ENCODE measurements at places on chromosomes 12 and 14.

- H3K27me3 ChIP-seq, result no peaks in the 10 kb centered on the region
- no peak overlapping the region for H3K4me3 ChIP-seq
- H3K4me1 ChIP-seq, result no peaks in the 10 kb centered on the region
- no peak overlapping the region for H3K27ac ChIP-seq
Observed at GRCh38 chr12:131137009-131137835, 183.5 kb downstream of the ADGRD1 start.

DNA sequence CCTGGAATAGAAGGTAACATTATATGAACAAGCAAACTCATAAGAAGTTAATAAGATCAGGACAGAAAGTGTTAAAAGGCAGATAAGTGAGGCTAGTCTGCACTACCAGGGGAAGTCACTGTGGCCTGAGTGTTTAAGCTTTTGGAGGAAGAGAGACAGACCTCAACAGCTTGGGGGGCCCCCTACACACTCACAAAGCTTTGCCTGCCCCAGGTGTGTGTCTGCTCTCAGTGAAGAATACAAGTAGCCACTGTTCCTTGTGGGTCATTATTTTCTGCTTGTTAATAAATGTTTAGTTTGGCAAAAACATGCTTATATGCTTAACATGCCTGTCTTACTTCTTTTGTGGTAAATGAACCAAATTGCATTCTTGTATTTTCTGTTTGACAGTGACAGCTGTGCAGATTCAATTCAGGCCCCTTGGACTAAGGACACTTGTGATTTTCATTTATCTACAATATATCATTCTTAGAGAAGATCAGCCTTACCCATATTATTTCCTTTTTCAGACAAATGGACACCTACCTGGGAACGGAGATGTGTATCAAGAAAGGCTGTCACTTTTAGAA is 50.7 kb upstream of the C12orf71 start:
- H3K36me3 ChIP-seq, result no peaks in the 10 kb centered on the region
- H3K4me1 ChIP-seq, result no peaks in the 10 kb centered on the region
- DNase-seq, result no peak
- no peaks in the 10 kb centered on the region for H3K27me3 ChIP-seq
- H3K4me3 ChIP-seq, result no peak overlapping the region

DNA sequence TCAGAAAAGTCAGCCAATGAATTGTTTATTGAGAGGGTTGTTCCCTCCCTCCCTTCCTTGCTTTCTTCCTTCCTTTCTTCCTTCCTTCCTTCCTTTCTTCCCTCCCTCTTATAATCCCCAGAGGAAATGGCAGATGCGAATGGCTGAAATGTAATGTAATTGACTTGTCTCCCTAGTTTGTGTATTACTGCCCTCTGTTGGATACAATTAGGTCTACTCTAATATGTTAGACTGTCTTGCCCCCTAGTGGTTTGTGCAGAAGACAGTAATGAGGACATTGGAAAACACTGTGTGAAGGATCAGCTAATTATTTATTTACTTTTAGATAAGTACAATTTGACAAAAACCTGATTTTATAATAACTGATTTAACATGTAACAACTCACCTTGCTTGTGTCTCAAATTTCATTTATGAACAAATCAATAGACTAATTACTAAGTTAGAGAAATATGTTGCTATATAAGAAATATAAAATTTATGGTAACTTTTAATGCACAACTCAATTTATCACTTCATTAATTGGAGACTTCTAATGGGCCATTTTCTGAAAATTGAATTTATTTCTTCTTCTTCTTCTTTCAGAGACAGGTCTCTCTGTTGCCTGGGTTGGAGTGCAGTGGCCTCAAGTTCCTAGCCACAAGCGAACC is 229.8 kb upstream of the LRIG3 start:
- no peak overlapping the region for H3K27ac ChIP-seq
- no peaks in the 10 kb centered on the region for H3K27me3 ChIP-seq
- H3K36me3 ChIP-seq, result no peaks in the 10 kb centered on the region
- DNase-seq, result peak; percentile 11
- H3K4me1 ChIP-seq, result no peaks in the 10 kb centered on the region

- peaks cover 9% of the 10 kb centered on the region for H3K4me1 ChIP-seq
- H3K36me3 ChIP-seq, result no peaks in the 10 kb centered on the region
- no peak overlapping the region for H3K4me3 ChIP-seq
- no peak overlapping the region for H3K27ac ChIP-seq
Observed at GRCh38 chr12:91819132-91819447, 326.6 kb downstream of the BTG1 start.

GRCh38 chr14:53840444-53840843 is 116.2 kb downstream of the BMP4 start:
- H3K27me3 ChIP-seq, result no peaks in the 10 kb centered on the region
- no peaks in the 10 kb centered on the region for H3K36me3 ChIP-seq
- H3K4me1 ChIP-seq, result peaks cover 4% of the 10 kb centered on the region
- no peak overlapping the region for H3K4me3 ChIP-seq

DNA sequence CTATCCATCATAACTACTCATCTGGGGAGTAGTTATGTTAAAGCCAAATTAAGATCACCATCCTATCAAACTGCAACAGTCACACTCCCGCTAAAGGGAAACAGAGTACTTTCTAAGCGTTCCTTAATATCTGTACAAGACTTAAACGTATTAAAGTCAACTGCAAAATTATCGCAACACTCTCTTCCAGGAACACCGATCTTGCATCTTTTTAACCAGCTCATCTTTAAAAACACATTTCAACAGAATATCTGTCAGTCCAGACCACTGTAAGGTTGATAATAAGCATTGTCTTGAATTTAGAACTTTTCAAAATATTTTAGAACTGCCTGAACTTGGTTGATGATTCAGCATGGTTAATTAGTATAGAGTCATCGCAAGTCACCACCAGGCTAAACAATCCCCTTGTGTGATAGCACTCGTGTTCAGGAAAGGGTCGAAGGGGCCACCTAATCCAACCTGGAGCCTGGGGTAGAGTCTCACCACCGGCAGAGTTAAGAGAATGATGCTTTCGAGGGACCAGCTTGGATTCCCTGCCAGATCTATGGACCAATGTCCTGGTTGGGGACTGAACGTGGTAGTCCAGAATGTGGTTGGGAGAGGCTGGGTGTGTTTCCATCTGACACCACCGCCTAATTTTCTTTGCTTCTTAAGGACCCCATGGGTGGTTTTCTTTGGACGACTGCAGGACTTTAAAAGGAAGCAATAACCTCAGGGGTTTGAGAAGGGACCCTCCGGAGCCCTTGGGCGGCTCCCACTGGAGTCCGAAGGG is 890 bp downstream of the SPTLC2 start:
- H3K4me3 ChIP-seq, result peak overlapping the region; percentile 99
- H3K27ac ChIP-seq, result peak overlapping the region; percentile 91
- H3K36me3 ChIP-seq, result peaks cover 4% of the 10 kb centered on the region
- DNase-seq, result no peak
- no peaks in the 10 kb centered on the region for H3K27me3 ChIP-seq
- H3K4me1 ChIP-seq, result peaks cover 21% of the 10 kb centered on the region

- no peak for DNase-seq
- H3K4me3 ChIP-seq, result no peak overlapping the region
- H3K27me3 ChIP-seq, result no peaks in the 10 kb centered on the region
Observed at GRCh38 chr14:92538412-92538985, 24.9 kb downstream of the RIN3 start.

DNA sequence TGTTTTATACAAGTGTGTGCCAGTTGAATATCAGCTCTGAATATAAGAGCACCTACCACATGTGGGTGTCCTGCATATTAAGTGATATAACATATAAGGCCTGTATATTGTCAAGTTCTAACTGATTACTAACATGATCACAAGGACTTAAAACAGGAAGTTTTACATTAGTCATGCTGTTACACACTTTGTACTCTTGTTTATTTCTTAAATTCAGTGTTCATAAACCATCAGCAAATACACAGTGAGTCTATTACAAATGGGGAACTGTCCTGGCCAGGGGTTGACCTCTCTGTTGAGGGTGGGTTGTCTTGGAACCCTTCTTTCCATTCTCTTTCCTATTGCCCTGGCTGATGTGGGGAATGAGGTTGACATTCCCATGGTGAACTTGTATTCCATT is 19.1 kb downstream of the HELB start:
- H3K27ac ChIP-seq, result peak overlapping the region; percentile 10
- no peaks in the 10 kb centered on the region for H3K27me3 ChIP-seq
- peaks cover 9% of the 10 kb centered on the region for H3K4me1 ChIP-seq
- no peak for DNase-seq
- H3K36me3 ChIP-seq, result no peaks in the 10 kb centered on the region

DNA sequence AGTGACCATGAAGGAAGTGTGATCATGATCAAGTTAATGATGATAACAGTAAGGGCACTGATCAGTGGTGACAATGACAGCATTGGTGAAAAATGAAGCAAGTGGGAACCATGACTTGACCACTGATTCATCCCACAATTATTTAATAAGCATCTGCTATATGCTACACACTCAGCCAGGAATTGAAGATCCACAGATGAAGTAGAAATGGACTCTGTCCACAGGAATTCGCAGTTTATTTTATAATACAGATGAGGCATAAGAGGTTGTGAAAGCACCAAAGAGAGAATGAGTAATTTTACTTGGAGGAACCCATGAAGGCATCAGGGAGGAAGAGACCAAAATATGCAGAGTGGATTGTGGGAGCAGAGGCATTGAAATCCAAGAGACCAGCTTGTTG is 33.8 kb upstream of the SMUG1 start:
- no peaks in the 10 kb centered on the region for H3K27me3 ChIP-seq
- no peak overlapping the region for H3K4me3 ChIP-seq
- peak; percentile 73 for DNase-seq
- peak overlapping the region; percentile 42 for H3K27ac ChIP-seq

DNA sequence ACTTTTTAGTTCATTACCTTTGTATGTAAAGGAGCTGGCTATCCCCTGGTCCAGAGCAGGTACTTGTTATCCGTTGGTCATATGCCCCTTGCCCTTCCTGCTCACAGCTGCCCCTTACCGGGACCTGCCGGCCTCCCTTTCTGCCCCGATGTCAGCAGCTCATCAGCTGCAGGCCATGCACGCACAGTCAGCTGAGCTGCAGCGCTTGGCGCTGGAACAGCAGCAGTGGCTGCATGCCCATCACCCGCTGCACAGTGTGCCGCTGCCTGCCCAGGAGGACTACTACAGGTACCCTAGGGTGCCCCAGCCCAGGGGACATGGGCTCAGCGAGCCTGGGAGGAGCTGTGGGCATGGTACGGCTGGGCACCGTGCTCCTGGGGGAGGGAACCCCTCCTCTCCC is 2.3 kb upstream of the RNU7-1 start:
- peaks cover 25% of the 10 kb centered on the region for H3K4me1 ChIP-seq
- peaks cover 16% of the 10 kb centered on the region for H3K36me3 ChIP-seq
- DNase-seq, result no peak
- H3K27ac ChIP-seq, result no peak overlapping the region
- H3K4me3 ChIP-seq, result no peak overlapping the region
